ENCODE measurements at places on chromosomes 3 and 15.

DNA sequence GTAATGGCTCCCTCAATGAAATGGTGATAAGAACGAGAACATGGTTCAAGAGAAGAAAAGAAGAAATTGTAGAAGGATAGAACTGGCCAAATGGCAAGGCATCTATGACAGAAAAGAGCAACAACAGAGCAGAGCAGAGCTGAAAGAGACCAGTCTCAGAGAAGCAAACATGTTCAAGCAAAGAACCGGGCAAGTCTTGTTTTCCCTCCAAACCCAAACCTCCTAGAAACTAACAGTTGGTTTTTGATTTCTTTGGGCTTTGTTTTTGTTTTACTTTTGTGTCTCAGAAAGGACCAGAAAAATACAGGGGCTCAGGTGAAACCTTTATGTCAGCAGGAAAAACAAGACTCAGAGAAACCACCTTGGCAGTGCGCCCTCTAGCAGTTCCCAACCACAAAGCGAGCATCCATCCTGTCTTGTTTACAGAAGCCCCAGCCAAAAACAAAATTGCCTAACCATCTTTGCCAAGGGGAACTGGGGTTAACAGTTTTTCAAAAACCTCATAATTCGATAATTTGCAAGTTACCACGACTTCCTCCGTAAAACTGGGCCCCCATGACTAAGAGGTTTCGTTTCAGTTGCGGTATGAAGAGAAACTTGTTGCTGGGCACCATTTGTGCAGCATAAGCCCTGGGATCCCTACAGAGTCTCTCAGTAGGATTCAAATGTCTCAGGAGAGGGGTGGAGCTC, 159.2 kb upstream of the SLC24A5 start:
- DNase-seq, result no peak

- DNase-seq, result no peak
These were observed 440.9 kb downstream of the PDCD6IP start for GRCh38 chr3:34239287-34239686.

- DNase-seq, result no peak
These were observed 976 bp downstream of the DIS3L start for GRCh38 chr15:66294157-66294931.

GRCh38 chr3:59249698-59250361, 200.0 kb upstream of the CFAP20DC start:
- DNase-seq, result no peak

DNA sequence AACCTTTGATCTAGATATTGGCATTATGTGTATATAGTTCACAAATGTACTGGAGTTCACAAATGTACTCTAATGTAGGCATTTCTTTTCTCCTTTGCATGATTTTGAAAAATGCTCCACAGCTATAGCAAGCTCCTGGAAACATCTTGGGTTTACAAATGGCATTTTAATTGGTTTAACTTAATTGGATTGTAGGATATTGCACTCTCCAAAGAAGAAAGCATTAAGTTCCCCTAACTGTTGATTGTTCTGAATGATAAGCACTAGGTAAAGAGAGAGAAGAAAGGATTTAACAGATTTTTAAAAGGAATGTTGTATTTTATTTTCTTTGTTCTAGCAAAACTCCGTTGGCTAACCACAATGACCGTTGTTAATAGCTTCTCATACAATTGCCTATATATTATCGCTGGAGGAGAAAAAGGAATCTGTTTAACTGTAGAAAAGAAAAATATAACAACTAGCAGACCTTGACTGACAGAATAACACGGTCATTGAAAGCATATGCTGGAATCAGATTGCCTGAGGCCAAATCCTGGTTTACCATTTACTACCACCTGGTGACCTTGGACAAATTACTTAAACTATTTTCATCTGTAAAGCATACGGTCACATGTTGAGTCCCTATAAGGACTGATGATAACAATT, 170.8 kb downstream of the PEX5L start:
- DNase-seq, result no peak

DNA sequence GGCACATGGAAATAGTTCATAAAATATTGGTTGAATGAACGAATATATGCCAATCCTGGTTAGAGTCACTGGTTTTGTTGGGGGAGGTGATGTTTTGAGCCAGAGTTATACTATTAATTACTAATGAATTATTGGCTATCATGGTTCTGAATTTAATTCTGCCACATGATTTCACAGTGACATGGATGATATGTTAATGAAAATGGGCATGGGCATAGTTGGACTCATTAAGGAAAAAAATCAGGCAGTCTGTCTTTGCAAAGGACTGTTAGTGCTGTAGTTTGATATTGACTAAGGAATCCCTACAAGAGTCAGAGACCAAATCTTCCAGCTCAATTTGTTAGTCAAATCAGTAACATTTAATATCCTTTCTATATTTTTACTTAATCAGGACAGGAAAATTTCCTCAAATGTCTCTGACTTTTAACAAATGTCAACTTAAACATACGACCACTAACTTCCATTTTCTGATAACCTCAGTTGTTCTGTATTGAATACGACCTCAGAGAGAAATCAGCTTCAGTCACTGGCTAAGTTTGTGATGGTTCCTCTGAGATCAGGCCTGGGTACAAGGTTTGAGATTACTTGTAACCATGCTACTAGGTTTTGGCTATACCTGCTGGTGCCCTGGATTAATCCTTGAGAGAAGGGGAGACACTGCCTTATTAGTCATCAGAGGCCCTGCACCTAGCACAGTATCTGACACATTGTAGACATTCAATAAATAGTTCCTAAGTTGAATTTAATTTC, 13.3 kb downstream of the NFKBIZ start:
- DNase-seq, result no peak

DNA sequence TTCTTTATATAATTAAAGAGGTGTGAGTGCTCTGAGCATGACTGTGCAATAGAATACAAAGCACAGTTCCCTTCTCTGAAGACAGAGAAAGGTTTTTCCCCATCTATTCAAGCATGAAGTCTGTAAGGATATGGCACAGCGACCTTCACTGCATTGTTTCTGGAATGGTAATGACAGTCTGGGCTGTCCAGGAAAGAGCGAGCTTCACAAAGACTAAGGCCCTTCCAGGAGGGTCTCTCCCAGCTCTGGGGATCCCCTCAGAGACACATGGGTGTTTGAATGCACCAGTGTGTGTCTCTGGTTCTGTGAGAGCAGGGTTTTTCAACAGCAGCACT, 179.9 kb upstream of the NR2E3 start:
- no peak for DNase-seq

- DNase-seq, result no peak
These were observed 49.9 kb downstream of the LINGO1 start for GRCh38 chr15:77582763-77583162.

DNA sequence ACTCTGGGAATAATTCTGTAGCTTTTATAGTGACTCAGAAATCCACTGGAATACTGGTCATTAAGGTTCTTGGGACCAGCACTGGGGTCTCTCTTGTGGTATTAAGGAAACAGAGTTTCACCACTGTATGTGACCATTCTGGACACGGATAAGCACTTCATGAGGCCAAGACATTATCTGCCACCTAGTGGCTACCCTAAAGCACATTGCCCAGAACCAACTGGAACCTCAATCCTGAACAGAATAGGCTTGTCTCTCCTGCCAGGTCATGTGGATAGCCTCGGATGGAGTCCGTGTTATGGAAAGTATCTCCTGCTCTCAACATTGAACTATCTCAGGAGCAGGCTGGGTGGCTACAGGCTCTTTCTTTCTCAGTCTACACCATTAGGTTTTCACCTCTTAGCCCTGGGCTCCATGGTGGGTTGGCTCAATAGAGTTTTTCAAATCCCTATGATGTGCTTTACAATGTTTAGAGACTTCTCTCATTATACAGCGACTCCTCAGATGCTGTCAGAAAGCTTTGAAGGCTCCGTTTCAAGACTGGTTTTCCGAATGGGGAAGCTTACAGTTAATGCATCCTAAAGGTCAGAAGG, 167.6 kb upstream of the ST8SIA2 start:
- DNase-seq, result no peak

GRCh38 chr3:71584394-71585011, 975 bp upstream of the FOXP1 start:
- peak; percentile 19 for DNase-seq

DNA sequence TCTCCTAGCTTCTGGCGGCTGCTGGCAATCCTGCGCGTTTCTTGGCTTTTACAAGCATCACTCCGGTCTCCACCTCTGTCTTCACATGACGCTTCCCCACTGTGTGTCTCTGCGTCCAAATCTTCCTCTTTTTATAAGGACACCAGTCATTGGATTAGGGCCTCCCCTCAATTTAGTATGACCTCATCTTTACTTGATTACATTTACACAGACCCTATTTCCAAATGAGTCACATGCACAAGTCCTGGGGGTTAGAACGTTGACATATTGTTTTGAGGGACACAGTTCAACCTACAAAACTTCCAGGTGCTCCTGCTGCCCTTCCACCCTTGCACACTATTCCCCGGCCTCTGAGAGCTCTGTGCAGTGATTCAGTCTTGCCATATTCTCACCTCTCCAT, 215.3 kb downstream of the OPA1 start:
- DNase-seq, result no peak

- no peak for DNase-seq
These were observed 23.3 kb downstream of the SLC6A20 start for GRCh38 chr3:45773072-45773471.

GRCh38 chr3:136804813-136805212, 14.1 kb upstream of the SLC35G2 start:
- no peak for DNase-seq

GRCh38 chr3:46266598-46266997, 24.3 kb downstream of the CCR3 start:
- no peak for DNase-seq

DNA sequence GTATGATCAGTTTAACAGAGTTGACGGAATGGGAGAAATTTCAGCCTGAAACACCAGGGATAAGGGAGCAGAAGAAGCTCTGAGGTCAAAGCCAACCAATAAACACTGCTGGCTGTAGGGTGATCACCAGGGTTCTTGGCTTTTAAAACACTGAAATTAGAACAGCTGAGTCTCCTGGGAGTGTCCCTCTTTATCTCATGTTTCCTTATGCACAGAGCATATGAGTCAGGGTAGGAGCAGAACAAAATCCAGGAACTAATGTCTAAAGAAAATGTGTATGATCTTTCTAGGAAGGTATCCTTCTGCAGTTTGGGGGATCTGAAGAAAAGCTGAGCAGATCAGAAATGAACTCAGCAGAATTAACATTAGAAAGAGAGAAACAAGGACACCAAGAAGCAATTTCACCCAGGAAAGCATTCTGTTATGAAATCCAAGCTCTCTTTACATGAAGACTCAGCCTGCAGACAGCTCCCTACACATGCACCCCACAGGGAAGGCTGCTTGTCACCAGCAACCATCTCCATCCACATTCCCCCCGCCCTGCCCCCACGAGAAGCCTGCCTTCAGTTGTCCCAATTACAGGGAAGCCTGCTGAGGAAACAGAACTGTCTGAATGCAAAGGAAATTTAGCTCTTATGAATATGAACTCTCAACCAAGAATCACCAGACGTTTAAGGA, 469.7 kb downstream of the PDCD6IP start:
- DNase-seq, result no peak

- no peak for DNase-seq
These were observed 10.7 kb upstream of the CYP8B1 start for GRCh38 chr3:42886294-42886822.
